Effector memory CD8-positive, alpha-beta T cell (primary cell): ENCODE measurements at places on chromosomes 1 and 21.

GRCh38 chr1:230611878-230612235 is 30.4 kb upstream of the COG2 start:
- no peak for DNase-seq

DNA sequence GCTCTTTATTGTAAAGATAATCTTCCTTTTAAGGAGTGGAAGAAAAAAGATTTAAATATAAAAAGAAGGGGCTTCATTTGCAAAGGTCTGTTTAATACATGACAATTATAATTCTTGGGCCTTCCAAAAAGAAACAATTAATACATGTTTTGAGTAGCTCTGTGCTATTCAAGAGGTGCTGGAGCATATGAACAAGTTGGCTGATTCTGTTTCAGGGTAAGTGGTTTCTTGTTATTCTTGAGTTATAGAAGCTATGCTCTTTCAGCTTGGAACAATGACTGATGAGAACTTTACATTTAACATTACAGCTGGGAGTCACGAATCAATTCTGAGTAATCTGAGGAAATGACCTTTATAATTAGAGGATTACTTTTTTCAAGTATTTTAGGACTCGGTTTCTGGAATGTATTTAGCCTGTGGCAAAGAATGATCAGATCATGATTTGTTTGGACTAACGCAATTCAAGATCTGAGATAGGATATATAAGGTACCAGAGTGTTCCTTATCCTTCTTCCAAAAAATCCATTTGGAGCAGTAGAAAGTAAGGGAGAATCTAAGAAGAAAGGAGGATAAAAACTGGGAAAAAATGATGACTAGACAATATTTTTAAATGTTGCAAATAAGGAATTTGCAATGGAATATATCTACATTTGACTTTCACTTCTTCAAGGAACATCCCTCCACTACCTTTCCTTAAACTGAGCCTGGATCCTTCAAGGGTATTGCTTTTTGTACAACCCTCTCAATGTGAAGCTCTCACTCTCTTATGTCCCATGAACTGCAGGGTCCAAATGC is 77.1 kb upstream of the KCTD3 start:
- DNase-seq, result no peak

DNA sequence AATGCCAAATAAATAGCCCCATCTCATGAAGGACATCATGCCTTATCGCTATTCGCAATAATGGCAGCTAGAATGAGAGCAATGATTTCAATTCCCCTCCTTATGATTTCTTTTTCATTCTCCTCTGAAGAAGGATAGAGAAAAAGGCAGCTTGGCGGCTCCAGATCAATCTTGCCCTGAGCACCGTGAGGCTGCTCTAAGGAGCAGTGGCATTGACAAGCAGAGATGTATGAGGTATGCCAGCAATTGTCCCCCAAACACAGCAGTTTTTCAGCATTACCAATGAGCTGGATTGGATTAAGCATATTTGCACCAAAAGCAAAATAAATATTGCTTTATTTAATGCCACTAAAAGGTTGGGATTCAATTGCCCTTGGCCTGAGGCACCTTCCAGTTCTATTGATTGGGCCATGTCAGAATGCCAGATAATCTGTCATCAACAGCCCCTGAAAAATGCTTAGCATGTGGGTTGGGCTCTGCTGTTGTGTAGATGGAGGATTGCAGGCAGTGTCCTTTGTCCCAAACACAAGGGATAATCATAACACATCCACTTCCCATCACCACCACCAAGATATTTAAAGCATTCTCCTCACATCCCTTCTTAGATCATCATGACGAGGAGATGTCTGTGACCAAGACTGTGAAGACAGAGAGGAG is 135.7 kb downstream of the BEND5 start:
- DNase-seq, result no peak

DNA sequence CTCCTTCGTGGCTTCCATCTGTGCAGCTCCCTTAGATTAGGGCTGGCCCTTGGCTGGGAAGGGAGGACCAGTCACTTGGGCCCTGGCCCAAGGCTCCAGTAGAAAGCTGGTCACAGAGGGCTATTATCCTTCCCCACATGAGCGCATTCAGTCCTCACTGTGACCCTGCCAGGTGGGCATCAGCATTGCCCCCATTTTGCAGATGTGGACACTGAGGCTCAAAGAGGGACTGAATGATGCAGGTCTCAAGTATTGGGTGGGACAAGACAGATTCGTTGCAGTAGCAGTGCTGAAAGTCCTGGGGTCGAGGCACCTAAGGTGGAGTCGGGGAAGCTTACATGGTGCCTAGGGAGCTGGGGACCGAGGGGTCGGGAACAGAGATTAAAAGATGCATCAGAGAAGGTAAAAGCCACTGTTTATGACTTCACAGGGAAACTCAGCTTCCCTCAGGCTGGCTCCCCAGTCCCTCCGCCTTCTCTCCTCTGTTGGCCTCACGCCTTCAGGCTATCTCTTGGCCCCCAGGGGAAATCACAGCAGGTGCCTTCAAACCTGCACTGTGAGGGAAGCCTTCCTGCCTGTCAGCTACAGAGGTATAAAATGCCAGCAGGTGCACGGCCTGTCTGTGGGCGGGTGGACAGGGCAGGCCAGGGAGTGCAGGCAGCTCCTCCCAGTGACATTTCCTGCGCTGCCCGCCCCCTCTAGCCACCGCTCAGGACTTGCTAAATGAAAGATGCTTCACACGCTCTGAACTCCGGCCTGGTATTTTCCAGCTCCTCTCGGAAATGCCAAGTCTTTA is 178.4 kb downstream of the GRIK3 start:
- DNase-seq, result no peak

GRCh38 chr1:16396591-16396990 is 29.5 kb downstream of the SZRD1 start:
- no peak for DNase-seq

- no peak for DNase-seq
Observed at GRCh38 chr1:226714148-226714547, 24.9 kb downstream of the ITPKB start.

DNA sequence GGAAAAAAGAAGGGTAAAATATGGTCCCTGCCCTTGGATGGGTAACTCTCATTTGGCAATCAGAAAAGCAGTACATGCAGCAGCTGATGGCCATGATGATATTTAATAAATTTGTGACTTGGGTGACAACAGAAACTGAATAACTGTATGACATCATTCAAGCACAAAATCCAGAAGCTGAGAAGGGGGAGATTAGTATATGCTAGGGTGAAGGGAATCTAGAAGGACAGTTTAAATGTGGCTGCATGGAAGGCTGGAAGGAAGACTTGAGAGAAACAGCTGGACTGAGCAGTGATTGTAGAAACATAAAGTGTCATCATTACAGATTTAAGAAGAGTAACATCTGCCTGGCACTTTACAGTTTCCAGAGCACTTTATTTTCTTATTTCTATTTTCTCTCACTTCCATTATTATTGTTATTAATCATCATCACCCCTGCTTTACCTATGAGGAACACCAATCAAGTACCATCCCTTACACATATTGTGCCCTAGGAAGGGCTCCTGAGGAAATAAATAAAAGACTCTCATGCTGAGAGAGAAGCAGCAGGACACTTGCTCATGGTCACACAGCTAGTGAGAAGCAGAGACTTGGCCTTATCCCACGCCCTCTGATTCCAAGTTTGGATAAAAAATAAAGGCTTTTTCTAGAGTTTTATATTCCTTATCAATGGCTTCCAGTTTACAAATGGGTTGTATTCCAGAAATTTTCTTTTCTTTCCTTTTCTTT is 207.2 kb downstream of the PBX1 start:
- no peak for DNase-seq

DNA sequence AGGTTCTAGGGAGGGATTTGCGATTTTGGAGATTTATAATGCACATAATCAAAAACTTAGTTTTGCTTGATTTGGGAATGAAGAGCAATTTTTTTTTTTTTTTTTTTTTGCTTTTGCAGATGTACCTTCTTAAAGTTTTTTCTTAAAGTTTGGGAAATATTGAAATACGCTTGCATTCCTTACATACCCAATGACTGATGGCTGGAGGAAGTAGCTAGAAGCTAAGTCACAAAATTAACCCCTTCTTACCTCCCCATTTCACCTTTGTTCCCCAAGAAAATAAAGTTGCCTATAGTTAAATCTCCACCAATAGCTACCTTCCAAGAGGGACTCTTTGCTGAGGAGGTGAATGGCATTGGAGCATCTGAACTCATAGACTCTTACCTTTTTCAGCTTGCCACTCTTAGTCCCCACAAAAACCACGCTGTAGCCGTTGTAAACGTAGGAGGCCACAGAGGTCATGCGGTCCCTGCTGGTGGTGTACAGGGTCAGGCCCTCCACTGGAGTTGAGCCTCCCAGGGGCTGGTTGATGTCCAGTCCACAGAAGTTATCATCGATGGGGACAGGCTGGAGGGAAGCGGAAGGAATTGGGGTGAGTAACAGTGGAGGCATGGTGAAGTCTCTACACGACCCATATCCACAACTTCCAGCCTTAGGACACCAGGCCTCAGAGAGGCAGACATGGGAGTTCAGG is 34.1 kb downstream of the PLXNA2 start:
- no peak for DNase-seq

DNA sequence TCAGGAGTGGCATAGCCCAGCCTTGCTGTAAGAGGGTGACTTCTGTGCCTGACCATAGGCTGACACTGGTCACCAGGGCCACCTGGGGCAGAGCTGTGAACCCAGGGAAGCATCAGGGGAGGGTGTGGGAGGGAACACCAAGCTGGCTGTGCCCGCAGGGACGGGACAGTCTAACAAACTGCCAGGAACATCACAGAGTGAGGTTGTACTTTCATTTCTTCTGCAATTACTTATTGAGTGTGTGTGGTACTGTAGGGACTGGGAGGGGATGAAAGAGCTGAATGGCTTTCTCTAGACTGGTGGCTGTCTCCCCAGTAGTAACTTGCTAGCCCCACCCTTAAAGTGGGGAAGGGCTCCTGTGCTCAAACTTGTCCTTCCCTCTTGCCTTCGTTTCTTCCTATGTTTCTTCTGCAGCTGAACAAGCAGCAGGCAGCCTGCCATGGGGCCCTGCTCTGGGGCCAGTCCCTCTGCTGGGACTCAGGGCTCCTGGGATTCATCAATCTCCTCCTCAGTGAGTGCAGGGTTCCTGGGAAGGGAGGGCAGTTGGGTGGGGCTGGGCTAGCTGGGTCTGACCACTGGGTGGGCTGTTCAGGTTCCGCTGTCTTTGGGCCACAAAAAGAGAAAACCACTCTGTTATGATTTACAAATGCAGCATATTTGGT is 39.7 kb upstream of the ETV3 start:
- no peak for DNase-seq

DNA sequence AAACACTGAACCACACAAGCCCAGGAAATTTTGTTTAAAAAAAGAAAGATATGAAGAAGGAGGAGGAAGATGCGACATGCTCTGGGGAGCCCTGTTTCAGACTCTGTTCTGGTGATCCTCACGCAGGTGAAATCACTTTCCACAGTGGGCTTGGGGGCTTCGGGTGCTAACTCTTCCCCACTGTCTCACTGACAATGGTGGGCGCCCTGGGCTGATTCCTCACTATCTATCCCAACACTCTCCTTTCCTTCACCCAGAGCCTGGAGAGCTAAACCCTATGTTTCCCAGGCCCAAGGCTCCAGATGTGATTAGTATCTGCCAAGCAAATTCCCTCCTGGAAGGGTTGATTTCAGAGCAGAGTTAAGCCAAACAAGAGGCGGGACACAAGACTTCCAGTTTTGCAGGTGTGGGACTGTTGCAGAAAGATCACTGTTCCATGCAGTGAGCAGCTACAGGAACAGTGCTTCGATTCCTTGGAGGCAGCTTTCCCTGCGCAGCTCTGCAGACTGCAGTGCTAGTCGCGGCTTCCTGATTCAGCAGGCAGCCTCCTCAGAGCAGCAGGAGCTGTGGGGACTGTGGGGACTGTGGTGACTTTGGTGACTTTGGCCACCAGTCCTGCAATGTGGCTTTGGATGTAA is 168.3 kb downstream of the RHOU start:
- DNase-seq, result no peak

DNA sequence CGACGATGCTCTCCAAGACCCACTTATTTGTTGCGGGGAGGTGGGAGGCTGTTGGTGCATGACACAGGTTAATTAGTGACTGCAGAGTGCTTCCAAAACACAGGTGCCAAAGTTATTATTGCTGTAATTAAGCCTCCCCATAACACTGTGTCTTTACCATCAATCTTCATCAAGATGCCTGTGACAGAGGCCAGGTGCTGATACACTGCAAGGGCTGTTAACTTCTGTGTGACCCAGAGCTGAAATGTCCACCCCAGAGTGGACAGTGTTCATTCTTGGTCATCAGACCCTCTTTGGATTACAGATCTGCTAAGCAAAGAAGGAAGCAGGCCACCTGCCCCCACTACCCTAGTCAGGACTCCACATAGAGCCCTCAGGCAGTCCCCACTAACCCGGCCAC is 55.5 kb downstream of the CAPN8 start:
- no peak for DNase-seq

- no peak for DNase-seq
Observed at GRCh38 chr21:30408782-30409494, 13.1 kb downstream of the KRTAP13-1 start.

- no peak for DNase-seq
Observed at GRCh38 chr21:26806801-26807295, 38.4 kb downstream of the ADAMTS1 start.

- DNase-seq, result no peak
Observed at GRCh38 chr1:19066248-19066873, 109.9 kb upstream of the IFFO2 start.

DNA sequence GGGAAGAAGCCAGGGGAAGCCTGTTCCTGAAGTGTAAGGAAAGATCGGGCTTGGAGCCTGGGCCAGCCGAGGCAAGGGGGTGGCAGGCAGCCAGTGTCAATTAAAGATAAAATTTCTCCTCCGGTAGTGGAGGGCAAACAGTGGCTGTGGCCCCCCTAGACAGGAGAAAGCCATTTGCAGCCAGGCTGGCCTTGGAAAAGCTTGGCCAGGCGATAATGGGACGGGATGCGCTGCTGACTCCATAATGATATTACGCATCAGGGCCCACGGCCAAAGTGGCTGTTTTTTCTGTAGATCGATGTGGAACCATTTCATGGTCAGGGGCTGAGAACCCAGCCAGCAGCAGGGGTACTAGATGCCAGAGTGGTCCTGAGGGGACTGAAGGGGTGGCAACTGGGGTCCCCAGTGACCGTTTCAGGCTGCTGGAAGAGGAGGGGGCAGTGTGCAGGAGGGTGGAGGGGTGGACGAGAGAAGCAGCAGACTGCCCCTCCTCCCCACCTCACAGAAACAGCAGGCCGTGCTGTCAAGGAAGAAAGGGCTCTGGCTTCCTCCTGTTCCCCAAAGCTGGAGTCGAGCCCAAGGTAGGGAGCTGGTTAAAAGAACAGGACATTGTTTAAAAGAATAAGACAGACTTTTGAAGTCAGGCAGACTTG is 25.2 kb downstream of the KCNC4 start:
- no peak for DNase-seq

DNA sequence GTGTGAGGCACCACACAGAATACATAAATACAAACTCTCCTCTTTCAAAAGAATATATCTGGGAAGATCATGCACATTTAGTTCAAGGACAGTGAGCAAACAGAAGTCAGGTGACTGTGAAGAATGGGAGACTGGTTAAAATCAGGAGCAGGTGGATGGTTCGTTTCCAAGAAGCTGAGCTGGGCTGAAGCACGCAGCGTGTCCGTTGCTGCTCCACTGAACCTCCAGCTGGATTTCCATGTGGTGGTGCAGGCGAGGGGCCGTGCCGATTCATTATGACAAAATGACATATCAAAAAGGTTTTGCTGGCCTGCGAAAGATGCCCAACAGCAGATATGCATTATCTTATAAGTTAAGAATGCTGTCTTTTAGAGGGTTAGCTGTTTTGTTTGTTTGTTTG is 66.0 kb downstream of the OLIG1 start:
- DNase-seq, result no peak
